Fibroblast of skin of right biceps (primary cell): ENCODE measurements at places on chromosomes 7 and 10.

GRCh38 chr10:113528876-113529275 lies 24.0 kb upstream of the HABP2 start:
- no peak for DNase-seq

DNA sequence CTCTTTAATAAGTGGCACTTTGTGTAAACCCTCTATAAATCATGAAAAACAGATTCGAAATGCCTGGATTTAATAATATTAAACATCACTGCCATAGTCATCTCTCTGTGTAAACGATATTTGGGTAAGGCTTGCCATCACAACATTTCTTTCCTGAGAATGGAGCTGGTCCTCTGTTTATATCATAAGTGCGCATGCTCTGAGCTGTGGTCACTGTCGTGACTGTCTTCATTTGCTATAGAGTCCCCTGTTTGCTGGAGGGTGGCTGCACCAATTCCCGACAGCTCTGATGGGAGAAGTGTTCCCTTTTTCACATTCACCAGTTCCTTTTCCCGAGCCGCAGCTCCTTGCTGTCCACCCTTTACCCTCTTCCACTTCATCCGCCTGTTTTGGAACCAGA lies 50.4 kb upstream of the AGMO start:
- no peak for DNase-seq

DNA sequence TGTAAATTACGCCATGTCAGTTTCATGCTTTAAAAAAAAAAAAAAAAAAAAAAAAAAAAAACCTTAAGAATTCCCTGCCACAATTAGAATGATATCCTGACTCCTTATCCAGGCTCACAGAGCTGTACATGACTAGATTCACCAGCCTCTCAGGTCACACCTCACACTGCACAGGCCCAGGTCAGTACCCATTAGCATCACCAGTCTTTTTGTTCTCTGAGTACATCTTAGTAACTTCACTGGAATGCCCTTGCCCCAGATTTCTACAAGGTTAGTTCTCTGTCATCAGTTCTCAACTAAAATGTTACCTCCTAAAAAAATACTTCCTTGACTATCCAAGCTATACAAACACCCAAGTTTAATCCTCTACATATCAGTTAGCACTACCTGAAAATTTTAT lies 211.0 kb downstream of the LRRN3 start:
- DNase-seq = no peak

GRCh38 chr7:31883761-31884164 lies 186.4 kb downstream of the PDE1C start:
- peak; percentile 48 for DNase-seq

GRCh38 chr10:50272531-50272930 lies 21.2 kb upstream of the ASAH2 start:
- no peak for DNase-seq

DNA sequence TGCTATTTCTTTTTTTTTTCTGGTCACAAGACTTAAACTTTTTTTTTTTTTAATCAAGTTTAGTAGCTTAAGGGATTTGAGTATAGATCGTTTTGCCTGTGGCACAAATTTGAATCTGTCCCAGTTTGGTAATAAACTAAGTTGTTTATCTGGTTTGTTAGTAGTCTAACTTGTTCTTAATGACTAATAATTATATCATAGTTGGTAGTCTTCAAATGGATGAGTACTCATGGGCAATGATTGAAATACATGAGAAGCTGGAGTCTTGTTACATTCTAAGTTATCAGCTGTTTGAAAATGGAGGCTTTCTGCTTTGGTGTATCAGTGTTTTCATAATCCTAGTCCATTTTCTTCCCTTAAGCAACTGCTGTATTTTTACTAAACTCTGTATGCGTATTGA lies 12.3 kb downstream of the BTAF1 start:
- DNase-seq = no peak

GRCh38 chr10:99881371-99881770 lies 98.9 kb downstream of the ABCC2 start:
- no peak for DNase-seq

- no peak for DNase-seq
These were observed 296.3 kb downstream of the GPAM start for GRCh38 chr10:111887266-111887665.

GRCh38 chr7:22821702-22822485 lies 755 bp downstream of the TOMM7 start:
- DNase-seq = no peak
